ENCODE measurements at places on chromosomes 2 and 18.

DNA sequence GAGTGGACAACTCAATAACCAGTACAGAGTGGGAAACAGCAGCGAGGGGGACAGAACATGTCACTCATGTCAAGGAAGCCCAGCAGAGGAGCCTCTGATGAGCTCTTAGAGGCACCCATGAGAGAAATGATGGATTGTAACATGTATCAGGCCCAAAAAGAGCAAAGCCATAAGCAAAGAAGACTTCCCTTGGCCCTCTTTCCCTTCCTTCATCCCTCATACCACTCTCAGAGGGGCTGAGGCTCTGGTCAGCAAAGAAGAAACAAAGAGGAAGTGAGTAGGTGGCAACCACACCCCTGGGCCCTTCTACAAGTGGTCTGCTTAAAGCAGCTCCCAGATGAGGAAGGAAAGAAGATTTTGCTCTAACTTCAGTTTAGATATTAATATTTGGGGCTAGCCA is 112.8 kb downstream of the CDC42EP3 start:
- DNase-seq = no peak

DNA sequence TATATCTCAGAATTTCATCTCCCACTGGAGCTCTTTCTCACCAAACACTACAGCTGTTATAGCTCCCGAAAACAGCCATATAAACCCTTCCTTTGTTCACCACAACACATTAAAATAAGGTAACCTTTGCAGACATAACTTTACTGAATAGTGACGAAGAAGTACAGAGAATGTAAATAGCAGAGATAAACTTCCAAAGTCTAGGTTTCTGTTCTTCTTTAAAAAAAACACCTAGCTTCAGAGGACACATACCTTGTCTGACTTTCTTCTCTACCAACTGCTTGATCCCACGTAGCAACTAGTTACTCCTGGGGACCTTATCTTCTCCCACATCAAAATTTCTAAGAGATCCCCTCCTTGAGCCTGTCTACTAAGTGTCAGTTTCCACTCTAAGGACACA is 32.3 kb downstream of the ATL2 start:
- DNase-seq = no peak

DNA sequence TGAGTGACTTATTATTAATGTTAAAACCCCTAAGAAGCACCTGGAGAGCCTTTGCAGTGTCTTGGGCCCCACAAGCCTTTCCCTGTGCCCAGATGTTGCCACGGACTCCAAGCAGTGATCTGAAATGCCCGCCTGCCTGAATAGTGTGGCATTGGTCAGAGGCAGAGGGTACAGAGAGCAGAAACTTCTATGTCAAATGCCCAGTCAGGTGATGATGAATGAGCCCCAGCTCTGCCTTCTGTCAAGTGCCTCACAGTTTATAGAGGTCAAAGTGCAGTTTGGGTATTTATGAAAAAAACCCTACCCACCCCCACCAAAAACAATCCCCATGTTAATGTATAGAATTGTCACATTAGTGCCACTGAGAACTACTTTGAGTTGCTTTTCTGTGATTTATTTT is 170.0 kb upstream of the SIX3 start:
- DNase-seq = no peak

DNA sequence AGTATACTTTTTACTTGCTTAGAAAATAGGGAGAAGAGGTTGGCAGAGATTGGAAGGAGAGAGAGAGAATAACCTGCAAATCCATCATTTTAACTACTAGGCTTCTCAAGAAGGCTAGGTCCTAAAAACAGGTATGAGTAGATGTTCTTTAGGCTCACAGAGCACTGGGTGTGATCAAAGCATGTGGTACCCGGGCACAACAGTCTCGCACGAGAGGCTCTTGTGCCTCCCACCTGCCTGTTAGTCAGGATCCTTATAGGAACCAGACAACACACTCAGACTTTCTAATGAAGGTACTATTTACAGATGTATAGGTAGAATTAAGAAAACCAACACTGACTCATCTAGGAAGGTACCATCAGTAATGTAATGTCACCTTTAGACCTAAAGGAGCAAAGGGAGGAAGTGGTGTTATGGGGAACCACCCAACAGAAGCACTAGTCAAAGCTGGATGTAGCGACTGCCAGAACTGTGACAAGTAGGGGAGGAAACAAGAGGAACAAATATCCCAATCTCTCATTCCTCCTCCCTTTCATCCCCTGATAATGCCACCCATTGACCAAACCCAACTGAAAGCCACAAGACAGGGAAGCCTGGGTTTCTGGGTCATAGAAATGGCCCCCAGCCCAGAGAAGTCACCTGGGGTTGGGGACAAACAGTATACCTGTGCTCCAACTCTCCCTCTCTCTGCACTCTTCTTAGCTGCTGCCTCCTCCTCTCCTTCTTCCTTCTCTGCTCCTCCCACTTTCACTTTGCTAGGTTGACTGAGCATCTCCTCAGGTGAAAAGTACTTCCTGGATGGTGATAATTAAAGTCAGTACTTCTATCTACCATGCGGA is 16.0 kb upstream of the MARCHF4 start:
- DNase-seq = no peak

DNA sequence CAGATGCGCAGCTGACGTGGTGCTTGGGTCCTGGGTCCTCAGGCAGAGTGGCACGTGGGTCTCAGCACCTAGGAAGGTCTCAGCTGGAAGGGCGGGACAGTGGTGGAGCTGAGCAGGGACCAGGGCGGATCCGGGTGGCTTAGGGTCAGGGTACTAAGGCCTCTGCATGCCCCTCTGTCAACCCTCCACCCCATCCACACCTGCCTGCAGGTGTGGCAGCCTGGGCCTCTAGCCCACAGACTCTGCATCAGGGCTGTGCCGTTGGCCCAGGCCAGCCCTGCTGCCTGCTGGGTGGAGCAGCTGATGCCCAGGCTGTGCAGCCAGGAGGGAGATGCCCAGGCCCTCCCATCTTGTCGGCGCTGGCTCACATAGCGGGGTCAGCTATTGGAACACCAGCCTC is 24.6 kb upstream of the OTOS start:
- DNase-seq = no peak

GRCh38 chr2:236548179-236548921 is 21.3 kb upstream of the ACKR3 start:
- DNase-seq = peak; percentile 87

DNA sequence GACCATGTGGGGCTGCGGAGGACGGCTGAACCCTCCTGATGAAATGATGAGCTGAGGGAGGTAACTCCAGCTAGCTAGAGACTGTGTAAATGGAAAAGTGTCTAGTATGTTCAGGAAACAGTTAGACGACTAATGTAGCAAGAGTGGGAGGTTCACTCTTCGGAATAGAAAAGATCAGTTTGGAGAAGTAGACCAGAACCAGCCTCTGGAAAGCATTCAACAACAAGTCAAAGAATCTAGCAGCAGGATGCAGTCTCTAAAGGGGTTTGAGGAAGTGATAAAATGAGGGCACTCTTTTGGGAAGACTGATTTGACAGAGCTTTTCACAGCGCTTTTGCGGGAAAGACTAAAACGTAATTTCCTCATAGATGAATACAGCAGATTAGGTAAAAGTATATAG is 79.6 kb downstream of the GAREM1 start:
- no peak for DNase-seq

DNA sequence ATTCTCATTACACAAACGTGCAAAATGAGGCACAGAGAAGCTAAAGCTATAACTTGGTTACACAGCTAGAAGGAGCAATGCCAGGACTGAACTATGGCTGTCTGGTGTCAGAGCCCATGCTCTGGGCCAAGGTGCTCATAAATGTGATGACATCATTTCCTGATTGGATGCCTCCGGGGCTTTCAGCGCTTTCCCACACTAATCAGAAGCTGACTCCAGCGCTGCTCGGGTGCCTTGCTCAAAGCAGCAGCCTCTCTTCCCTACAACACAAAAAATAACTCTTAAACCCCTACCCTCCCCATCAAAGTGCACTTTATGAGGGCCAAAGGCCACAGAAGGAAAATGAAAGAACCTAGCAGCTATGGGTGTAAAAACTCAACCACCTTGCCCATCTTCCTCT is 90.7 kb downstream of the STK39 start:
- DNase-seq = peak; percentile 28

- DNase-seq = no peak
Measured at GRCh38 chr2:66145490-66145889, 289.4 kb upstream of the MEIS1 start.

- peak; percentile 25 for DNase-seq
Measured at GRCh38 chr18:13800505-13801259, 23.3 kb upstream of the MC5R start.

DNA sequence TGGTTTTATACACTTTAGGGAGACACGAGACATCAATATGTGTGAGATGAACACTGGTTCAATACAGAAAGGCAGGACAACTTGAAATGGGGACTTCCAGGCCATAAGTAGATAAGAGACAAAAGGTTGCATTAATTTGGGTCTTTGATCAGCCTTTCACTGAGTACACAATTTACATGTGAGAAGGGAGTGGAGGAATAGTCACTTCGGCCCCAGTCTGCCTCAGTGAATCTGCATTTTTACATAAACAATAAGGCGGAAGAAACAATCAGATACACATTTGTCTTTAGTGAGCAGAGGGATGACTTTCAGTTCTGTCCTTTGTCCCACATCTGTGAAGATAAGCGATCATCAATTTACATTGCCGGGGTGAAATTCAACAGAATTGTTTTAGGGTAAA is 104.3 kb upstream of the ARL4C start:
- no peak for DNase-seq

DNA sequence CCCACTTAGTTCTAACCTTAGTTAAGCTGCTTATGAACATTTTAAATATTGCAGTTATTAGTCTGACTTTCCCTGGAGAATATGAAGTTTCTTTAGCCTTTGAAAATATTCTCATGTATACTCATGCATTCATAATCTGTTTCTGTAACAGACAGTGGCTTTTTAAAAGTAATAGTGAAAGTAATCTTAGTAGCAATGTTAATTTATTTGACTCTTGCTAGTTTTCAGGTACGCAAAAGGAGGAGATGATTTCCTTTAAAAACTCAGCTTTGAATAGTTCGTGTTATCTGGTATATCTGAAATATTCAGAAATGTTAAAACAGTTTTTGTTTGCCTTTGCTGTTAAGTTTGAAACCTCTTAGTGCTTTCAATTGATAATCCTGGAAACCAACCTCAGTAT is 3.8 kb downstream of the ANKRD12 start:
- no peak for DNase-seq

DNA sequence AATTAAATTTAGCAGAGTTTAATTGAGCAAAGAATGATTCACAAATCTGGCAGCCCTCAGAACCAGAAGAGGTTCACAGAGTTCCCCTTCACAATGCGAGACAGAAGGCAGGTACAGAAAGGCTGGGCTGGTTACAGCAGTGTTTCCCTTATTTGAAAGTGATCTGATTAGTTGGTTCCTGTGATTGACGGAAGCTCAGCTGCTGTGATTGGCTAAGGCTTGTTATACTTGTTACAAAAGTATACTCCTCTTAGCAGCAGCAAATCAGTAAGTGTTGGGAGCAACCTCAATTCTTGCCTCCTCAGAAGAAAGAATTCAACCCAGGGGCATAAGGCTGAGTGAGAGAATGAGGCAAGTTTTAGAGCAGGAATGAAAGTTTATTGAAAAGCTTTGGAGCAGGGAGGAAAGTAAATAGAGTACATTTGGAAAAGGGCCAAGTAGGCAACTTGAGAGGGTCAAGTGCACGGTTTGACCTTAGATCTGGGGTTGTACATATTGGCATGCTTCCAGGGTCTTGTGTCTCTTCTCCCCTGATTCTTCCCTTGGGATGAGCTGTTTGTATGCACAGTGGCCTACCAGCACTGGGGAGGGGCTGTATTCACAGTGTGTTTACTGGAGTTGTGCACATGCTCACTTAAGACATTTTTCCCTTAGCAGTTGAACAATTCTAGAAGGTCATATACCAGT is 431.8 kb upstream of the RAB12 start:
- peak; percentile 74 for DNase-seq

DNA sequence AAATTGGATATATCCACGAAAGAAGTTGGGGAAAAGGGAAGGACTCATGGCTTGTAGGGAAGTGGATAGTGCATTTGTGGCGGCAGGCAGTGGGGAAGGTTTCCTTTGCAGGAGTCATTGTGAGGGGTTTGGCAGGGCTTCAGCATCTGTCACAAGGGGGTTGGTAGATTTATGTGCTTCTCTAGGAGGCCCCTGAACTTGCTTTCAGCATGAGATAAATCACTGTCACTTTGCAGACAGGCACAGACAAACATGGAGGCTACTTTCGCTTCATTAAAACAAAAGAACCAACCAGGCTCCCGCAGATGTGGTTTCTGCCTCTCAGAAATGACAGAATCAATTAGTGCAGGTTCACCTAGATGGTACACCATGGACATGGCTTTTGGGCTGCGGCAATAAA is 340.7 kb downstream of the TGIF1 start:
- DNase-seq = peak; percentile 94

DNA sequence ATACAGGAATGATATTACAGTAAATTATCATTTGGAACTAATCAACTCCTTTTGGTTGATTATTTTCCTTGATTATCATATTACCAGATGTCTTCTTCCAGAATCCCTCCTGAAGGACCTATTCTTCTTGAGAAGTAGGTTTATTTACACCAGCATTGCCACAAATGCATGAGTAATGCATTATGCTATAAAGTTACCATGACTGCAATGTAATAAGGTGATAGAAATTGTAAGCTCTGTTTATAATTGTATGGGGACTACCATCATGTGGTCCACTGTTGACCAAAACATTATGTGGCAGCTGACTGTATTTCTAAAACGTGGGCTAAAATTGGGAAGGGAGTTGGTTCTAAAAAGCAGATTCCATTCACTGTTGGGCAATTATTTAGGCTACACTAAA is 602.2 kb downstream of the NYAP2 start:
- DNase-seq = peak; percentile 28

- no peak for DNase-seq
Measured at GRCh38 chr2:195047955-195048354, 609.1 kb upstream of the SLC39A10 start.

DNA sequence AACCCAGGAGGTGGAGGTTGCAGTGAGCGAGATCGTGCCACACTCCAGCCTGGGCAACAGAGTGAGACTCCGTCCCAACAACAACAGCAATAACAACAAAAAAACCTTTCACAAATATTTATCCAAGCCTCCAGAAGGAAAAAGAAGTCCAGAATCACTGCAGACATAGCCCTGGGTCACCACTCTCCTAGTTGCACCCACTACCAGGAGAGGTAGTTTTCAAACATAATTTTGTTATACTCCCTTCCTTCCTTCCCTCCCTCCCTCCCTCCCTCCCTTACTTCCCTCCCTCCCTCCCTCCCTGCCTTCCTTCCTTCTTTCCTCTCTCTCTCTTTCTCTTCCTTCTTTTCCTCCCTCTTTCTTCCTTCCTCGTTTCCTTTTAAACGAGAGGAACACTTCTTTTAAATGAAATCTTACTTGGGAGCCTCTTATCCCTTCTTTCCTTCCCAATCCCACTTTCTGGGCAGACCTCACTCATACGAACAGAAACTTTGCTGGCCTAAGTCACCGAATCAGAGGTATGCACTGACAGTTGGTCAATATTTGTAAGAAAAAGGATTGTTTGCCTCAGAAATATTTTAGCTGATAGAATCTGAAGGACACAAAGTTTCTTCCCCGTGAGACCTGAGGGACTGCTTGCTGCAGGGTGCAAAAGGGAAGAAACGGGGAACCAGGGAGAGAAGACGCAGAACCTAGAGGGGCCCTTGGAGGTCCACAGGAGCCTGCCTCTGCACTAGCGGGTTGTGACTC is 88.1 kb upstream of the AGAP1 start:
- DNase-seq = no peak

All from astrocyte (in vitro differentiated cells and primary cell).